ENCODE measurements at places on chromosomes 6 and 20.

- DNase-seq = peak; percentile 14
Observed at GRCh38 chr20:57047281-57048026, 219.0 kb downstream of the BMP7 start.

GRCh38 chr6:137415127-137415833 is 78.9 kb downstream of the OLIG3 start:
- peak; percentile 54 for DNase-seq

- no peak for DNase-seq
Observed at GRCh38 chr6:22027040-22027725, 269.7 kb downstream of the PRL start.

DNA sequence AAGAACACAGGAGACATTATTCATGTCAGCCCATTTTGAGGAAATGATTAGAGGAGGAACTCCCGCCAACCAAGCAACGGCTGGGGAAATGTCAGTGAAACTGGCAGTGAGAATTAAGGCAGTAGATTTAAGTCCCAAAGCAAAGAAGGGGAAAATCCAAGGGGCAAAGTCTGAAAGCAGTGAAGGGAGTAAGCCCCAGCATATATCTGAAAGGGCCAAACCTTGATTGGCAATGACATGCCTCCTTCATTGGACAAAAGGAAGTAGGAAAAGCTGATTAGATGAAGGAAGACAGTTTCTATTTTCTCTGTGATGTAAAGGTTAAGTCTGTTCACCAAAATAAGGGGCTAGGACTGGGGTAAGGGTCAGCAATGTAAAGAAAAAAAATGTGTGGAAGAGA is 190.3 kb downstream of the RNF144B start:
- DNase-seq = no peak

- no peak for DNase-seq
Observed at GRCh38 chr6:43673444-43674084, 14.0 kb downstream of the MRPS18A start.
